GM10248 (cell line): ENCODE measurements at places on chromosomes 16 and 17.

GRCh38 chr16:80569440-80570105 is 28.8 kb downstream of the DYNLRB2 start:
- DNase-seq = peak; percentile 60

DNA sequence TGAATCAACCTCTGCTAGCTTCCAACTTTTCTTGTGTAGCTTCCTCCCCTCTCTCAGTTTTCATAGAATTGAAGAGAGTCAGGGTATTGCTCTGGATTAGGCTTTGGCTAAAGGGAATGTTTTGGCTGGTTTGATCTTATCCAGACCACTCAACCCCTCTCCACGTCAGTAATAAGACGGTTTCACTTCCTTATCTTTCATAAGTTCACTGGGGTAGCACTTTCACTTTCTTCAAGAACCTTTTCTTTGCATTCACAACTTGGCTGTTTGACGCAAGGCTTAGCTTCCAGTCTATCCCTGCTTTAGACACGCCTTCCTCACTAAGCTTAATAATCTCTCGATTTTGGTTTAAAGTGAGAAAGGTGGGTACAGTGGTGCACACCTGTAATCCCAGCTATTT is 29.7 kb upstream of the OR1A2 start:
- DNase-seq = peak; percentile 29

GRCh38 chr17:4908301-4908700 is 5.4 kb upstream of the CHRNE start:
- no peak for DNase-seq

- no peak for DNase-seq
Measured at GRCh38 chr17:49471089-49471683, 23.9 kb upstream of the NGFR start.

DNA sequence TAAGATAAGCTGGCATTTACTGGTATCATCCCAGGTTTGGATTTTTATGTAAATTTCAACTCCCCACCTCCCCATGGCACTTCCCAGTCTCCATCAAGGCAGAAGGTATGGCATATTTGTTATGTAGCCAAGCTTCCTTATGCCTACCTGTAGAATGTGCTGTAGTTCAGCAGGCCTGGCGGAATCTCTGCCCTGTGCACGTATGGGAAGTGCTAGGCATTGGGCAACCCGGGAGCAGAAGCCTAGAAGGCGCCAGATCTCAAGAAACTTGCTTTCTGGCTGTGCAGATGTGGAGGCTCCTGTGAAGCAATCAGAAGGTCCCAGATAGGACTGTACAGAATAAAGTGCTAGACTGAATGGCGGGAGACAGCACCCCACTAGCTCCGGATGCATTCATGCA is 64.7 kb downstream of the SNX20 start:
- DNase-seq = no peak

GRCh38 chr17:39400547-39401411 is 647 bp downstream of the FBXL20 start:
- no peak for DNase-seq

DNA sequence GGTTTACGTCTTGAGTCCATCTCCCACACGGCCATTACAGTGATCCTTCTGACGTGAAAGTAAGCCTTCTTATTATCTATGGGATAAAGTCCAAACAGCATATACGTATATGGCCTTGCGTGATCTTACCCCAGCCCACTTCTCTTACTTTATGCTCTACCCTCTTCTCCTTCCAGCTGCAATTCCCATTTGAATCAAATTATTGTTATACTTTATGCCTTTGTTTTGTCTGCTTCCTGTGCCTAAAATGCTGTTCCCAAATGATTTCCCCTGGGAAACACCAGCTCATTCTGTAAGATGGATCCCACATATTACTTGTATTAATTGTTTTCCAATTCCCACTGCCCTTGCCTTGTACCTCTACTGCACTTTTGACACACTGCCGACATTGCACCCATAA is 11.2 kb downstream of the UQCRC2 start:
- no peak for DNase-seq

DNA sequence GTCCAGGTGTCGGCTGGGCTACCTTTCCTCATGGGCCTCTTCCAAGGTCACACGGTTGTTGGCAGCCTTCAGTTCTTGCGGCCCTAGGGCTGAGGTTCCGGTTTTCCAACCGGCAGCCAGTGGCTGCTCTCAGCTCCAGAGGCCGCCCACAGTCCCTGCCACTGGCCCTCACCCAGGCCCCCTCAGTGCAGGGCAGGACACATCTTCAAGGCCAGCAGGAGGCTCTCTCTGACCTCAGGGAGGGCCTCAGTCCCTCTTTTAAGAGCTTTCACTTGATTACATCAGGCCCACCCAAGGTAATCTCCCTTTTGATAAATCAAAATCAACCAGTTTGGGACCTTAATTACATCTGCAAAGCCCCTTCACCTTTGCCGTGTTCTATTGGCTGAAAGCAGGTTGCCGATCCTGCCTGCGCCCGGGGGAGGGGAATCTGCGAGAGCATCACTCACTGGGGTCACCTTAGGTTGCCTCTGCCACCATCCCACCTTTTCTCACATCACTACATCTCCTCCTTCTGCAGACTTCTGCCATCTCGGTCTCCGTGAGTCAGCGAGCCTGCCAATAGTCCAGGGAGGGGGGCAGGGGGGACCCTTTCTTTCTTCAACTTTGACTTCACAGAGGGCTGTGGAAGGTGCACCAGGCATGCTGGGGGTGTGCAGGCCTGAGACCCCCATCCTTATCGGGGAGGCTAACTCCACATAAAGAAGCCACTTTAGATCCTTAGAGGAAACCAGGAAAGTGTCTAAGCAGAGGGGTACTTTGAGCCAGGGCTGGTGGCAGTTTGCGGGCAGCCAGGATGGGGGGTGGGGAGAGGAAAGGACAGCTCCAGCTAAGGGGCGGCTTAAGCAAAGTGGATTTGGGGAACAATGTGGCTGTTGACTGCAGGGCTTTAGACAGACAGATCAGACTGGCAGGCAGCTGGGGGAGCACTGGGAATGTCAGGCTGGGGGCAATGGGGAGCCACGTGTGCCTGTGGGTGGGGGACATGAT is 28.8 kb upstream of the NXPH3 start:
- DNase-seq = peak; percentile 13

DNA sequence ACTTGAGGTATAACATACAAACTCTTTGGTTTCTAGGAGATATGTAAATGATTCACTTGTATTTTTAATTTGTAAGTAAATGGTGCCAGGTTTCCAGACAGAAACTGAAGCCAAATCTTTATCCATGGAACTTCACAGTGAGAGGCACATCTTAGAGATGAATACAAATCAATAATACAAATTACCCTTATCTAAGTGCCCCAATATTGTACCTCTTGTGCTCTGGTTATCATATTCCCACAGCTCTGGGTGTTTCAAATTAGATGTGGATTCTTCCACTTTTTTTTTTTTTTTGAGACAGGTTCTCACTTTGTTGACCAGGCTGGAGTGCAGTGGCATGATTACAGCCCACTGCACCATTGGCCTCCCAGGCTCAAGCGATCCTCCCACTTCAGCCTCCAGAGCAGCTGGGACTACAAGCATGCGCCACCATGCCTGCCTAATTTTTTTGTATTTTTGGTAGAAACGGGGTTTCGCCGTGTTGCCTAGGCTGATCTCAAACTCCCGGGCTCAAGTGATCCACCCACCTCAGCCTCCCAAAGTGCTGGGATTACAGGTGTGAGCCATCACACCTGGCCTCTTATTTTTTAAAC is 38.0 kb upstream of the DHX40 start:
- no peak for DNase-seq

DNA sequence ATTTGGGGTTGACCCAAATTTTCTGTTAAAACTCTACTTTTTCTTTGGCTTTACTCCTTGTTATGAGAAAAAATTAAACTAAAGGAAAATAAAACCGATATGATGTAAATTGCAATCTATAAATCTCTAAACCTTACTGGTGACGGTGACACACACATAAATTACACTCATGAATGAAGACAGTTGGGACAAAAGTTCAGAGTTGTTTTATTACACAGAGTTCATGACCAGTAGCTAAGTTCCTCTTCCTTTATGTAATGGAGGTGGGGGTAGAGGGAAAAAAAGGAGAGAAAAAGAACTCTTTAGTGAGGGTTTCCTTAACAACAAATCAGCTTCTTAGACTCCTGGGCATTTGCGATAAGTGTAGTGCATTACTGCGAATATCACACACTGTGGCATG is 220.7 kb downstream of the KCNJ2 start:
- DNase-seq = no peak

GRCh38 chr16:6643080-6643686 is 689.5 kb upstream of the RBFOX1 start:
- DNase-seq = peak; percentile 22

- no peak for DNase-seq
Measured at GRCh38 chr16:19859166-19859565, 25.5 kb downstream of the GPRC5B start.

- DNase-seq = no peak
Measured at GRCh38 chr17:58184986-58185761, 7.4 kb upstream of the EPX start.

DNA sequence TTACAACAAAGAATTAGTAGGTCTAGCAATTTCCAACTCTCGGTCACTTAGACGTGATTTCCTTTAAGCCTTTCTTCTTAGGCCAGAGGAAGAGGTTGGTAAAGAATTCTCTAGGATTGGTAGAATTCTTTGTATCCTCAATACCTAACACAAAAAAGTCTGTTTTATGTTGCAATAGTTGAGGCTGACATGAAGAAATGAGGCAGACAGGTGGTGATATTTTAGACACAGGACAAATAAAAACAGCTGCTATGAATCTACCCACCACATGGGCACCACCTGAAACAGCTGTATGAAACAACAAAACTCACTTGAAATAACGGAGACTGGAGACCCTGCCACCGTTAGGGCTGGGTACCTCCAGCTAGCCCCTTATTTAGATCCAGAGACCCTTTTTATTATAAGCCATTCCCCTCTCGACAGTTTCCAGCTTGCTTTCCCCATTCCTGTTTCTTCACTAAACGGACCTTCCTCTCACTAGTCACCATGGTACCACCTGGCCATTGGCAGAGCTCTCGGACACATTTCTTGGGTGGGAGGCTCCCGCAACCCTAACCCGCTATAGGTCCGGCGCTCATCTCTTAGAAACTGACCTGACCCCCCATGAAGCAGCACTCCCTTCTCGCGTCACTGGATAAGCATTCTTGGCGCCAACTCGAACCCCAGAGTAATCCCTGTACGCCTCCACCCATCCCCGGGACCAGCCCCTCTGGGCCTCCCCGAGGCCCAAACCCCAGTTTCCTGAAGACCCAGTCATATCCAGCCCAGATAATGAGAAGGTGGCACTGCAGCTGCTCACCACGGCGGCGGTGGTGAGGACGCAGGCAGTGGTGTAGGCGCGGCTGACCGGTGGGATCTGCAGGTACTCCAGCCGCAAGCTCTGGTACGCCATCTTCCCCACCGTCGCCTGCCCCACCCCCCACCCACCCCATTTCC is at the start of gene DERL2:
Gene DERL2, minus strand, starts transcription at position 909 of the 936 bp plus-strand sequence. Its CDS starts 17 bp downstream, at position 892.
- no peak for DNase-seq

DNA sequence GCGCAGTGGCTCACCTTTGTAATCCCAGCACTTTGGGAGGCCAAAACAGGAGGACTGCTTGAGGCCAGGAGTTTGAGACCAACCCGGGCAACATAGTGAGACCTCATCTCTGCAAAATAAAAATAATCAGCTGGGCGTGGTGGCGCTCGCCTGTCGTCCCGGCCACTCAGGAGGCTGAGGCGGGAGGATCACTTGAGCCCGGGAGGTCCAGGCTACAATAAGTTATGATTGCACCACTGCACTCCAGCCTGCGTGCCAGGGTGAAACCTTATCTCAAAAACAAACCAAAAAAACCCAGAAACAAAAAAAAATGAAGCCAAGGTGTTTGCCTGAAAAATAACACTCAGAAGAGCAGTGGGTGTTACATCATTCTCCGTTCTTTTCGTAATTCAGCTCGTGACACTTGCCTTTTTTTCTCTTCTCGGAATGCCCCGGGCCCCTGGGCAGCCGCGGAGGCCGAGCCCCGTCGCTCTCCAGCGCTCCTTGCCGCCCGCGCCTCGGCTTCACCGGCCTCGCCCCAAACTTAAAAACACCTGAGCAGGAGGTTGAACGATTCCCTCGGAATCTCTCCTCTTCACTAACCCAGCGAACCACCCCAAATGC is 17.0 kb downstream of the PRCD start:
- no peak for DNase-seq

GRCh38 chr17:65535777-65536572 is 25.5 kb downstream of the AXIN2 start:
- DNase-seq = no peak

GRCh38 chr16:69105501-69106361 is at the start of gene HAS3:
HAS3 (plus strand) TSS chr16:69105653; CDS start chr16:69109396, 3,743 bp downstream.
- DNase-seq = peak; percentile 65

- DNase-seq = no peak
Measured at GRCh38 chr17:46147296-46147695, 45.9 kb downstream of the KANSL1 start.

DNA sequence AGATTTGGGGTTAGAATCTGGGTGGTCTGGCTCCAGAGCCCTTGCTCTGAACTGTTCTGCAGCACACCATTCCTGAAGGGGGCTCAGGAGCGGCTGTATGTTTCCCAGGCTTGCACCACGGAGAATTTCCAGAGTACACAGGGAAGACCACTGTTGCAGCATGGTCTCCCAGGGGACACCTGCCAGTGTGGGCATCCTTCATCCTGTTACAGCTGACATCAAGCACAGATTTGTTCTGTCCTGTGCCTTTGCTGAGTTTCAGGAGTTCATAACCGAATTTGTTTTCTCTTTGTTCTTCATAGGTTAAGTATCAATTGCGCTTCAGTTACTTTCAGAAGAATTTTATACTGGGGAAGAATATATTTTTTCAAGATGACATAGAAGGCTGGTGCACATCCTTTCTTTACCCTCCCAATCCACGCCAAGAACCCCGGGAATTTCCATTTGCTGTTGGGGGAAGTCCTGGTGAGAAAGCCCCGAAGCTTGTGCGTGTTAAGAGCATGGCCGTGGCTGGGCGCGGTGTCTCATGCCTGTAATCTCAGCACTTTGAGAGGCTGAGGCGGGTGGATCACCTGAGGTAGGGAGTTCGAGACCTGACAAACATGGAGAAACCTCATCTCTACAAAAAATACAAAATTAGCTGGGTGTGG is 26.3 kb upstream of the ABCA3 start:
- peak; percentile 24 for DNase-seq

- no peak for DNase-seq
Measured at GRCh38 chr16:86306011-86306644, 204.2 kb upstream of the FOXF1 start.

DNA sequence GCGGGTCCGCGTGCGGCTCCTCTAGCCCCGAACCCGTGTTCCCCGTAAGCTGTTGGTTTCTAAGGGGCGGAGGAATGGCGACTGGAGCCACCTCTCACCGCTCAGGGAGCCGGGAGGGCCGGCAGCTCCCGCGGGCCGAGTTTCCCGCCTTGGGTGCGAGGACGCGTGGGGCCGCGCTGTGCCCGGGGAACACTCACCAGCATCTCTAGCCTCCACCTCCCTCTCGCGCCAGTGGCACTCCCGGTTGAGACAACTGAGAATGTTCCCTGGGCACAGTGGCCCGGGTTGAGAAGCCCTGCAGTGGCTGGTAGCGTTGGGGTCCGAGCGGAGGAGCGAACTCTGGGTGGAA is 560 bp downstream of the TELO2 start:
- DNase-seq = peak; percentile 54
